ENCODE measurements at places on chromosomes 2 and 18. TPM values are rescaled to one million over a fixed set of nuclear protein-coding genes. Genes with fewer than 3 reads are reported as not detected.

SCN7A gene
- not detected for total RNA-seq

APCDD1 gene
- total RNA-seq: 0.73 TPM

RNF152 gene
- 1.2 TPM for total RNA-seq

HTR2B gene
- total RNA-seq: 2.6 TPM

GCG gene
- total RNA-seq: not detected

KCNIP3 gene
- 3.1 TPM for total RNA-seq

BMP10 gene
- not detected for total RNA-seq

TBR1 gene
- total RNA-seq: under 0.01 TPM

TEKT4 gene
- not detected for total RNA-seq

GPR155 gene
- total RNA-seq: 1.8 TPM

IL1R2 gene
- total RNA-seq: 0.39 TPM

PLB1 gene
- total RNA-seq: 0.39 TPM

SERPINB5 gene
- total RNA-seq: not detected

SULT1C2 gene
- under 0.01 TPM for total RNA-seq

PRKAG3 gene
- not detected for total RNA-seq

GCKR gene
- total RNA-seq: not detected

CNNM4 gene
- total RNA-seq: 3.1 TPM

ARHGEF4 gene
- total RNA-seq: 0.98 TPM

APLF gene
- 4.0 TPM for total RNA-seq

ZNF892 gene
- 4.4 TPM for total RNA-seq

UGT1A10 gene
- total RNA-seq: not detected

RFX8 gene
- total RNA-seq: 46.7 TPM

ZSWIM2 gene
- total RNA-seq: not detected
